ENCODE measurements at places on chromosomes 12 and 14. TPM values are rescaled to one million over a fixed set of nuclear protein-coding genes. Genes with fewer than 3 reads are reported as not detected.

Gene GPRC5A
- 11.8 TPM for total RNA-seq

- ATAC-seq: no peak
Measured at GRCh38 chr14:68084256-68084655, 264.7 kb downstream of the RAD51B start.

- ATAC-seq: peak; percentile 52
Measured at GRCh38 chr14:22466491-22466890, 122.5 kb downstream of the DAD1 start.

- peak; percentile 57 for ATAC-seq
Measured at GRCh38 chr12:46915082-46915481, 89.3 kb upstream of the SLC38A4 start.

- no peak for ATAC-seq
Measured at GRCh38 chr12:30746190-30746589, 8.6 kb downstream of the CAPRIN2 start.

Gene DDX55
- 11.1 TPM for total RNA-seq
